ENCODE measurements at places on chromosomes 12 and 14.

DNA sequence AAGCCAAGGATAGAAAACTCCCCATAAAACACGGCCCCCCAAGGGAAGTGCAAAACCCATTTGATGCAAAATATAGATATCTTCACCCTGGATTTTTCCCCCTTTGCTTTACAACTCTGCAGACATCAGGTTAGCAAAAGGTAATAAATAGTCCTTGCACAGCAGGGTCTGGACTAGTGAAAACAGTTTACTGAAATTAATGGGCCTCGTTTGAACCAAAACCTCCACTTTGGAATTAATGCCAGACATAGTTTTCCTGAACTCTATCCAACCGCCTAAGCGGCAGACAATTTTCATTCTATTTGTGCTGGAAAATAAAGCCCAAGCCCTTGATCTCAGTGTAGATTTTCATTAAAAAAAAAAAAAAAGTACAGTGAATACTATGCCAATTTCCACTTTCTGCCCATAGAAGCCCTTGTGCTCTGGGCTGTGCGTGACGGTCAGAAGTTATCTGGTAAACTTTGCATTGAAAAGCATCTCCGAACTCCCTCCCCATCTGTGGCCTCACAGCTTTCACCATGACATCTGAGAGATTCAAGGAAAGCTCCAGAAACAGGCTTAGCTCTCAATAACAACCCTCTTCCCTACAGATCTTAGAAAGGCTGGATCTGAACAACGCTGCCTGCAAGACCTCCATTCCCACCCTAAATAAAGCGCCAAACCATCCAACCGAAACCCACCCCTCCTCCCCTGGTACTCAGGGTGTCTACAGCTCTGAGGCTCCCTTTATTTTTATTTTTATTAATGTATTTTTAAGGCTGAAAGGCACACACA lies 11.0 kb upstream of the IRF2BPL start:
- no peak for DNase-seq

DNA sequence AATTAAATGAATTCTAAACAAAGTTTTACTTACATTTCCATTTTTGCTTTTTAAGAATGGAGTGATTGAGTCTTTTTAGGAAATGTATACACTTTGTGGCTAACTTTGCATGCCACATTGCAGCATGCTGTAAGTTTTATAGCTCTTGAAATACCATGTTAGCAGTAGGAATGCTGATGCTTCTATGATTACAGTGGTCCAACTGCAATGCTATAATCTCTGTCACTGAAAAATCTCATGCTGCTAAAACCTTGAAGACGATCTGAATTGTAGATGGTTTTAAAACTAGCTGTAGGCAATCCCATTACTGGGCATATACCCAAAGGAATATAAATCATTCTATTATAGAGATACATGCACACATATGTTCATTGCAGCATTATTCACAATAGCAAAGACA lies 127.6 kb downstream of the WIF1 start:
- no peak for DNase-seq

DNA sequence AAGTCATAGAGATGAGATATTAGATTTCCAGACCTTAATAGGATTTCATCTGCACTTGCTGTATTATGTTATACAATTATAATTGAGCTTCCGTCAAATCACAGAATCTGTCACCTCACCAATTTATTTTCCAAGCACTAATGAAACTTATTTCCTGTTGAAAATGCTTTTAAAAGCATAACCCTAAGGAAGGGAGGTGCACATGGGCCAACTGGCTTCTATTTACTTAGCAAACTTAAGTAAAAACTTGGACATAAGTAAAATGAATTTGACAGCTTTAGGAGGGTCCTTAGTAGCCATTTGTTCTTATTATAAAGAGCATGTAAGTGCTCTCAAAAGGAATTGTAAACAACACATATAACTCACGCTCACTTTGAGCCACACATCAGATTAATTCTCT lies 462.2 kb upstream of the TMPO start:
- no peak for DNase-seq

- DNase-seq, result peak; percentile 59
Measured at GRCh38 chr14:102917469-102918211, 4.8 kb upstream of the AMN start.

All from stimulated activated CD4-positive, alpha-beta T cell treated with anti-CD3 and anti-CD28 coated beads, Interleukin-4, amount 100 ng/mL, for 24 hours (primary cell).